ENCODE measurements at places on chromosomes 11 and 22. TPM values are rescaled to one million over a fixed set of nuclear protein-coding genes. Genes with fewer than 3 reads are reported as not detected.

The TIMM10B gene
- polyA plus RNA-seq, result 20.0 TPM

The SEC14L6 gene
- polyA plus RNA-seq, result not detected

DNA sequence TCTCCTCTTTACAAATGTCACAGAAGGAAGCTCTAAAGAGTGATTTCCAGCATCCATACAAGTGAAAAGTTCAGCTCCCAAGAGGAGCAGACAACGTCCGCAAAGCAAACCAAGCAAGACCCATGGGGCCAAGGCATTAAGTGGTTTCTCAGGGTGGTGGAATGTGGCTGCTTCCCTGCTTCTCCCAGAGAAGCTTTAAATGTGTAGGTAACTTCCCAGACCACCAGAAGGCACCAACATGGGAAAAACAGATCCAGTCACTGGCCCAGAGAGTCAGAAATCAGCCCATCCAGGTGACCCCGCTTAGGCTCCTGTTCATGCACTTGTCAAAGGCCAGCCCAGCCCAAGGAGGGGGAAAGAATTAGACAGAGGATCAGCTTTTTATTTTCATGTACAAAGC lies 13.3 kb upstream of the PHF21A start:
- H3K4me1 ChIP-seq, result no peaks in the 10 kb centered on the region
- no peak overlapping the region for H3K4me3 ChIP-seq
- H3K27ac ChIP-seq, result no peak overlapping the region
- no peak for DNase-seq
- H3K27me3 ChIP-seq, result no peaks in the 10 kb centered on the region

GRCh38 chr11:112179601-112180000 lies 4.3 kb downstream of the BCO2 start:
- peak; percentile 75 for DNase-seq
- peaks cover 30% of the 10 kb centered on the region for H3K4me1 ChIP-seq
